Hepatocyte (in vitro differentiated cells): ENCODE measurements at places on chromosomes 12 and 14.

DNA sequence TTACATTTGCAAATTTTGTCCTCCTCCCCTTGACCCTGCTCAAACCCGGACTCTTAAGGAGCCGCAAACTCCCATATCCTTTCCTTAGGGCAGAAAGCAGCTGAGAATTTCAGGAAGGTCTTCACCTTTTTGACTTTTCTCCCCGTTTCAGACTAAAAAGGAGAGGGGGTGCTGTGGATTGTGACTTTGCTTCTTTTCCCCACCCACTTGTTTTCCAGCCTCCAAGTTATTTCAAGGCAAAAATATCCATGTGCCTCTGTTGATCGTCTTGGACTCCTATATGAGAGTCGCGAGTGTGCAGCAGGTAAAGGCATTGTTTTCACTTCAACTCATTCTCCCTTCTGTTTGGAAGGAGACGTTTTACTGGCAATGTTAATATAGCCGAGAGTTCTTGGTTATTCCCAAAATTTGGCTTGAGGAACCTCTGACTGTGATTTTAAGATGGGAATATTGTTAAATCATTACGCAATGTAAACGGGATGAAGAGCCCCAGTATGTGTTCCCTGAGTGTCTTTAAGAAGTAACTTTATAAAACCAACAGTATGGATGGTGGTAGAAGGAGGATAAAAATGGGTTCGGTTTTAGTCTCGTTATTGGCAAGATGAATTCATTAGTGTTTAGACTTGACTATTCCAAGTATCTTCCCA is 663 bp downstream of the LRRK2 start:
- no peak for DNase-seq

GRCh38 chr12:29228474-29229157 is 79.5 kb downstream of the FAR2 start:
- no peak for DNase-seq

DNA sequence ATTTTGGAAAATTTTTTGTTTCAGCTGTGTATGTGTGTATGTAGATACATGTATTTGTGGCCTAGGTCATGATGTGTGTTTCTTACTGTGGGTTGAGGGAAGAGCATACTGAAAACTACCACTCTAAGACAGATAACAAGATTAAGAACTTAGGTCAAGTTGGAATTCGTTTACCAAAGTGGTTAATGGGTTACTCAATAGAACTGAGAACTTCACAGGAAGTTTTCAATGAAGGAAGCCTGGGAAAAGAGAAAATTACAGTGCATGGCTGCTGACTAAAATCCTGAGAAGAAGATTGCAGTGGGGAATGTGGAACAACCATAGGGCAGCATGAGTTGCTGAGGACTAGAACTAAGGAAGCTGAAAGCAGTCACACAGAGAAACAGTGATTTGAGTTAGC is 21.4 kb upstream of the FOXG1 start:
- no peak for DNase-seq

DNA sequence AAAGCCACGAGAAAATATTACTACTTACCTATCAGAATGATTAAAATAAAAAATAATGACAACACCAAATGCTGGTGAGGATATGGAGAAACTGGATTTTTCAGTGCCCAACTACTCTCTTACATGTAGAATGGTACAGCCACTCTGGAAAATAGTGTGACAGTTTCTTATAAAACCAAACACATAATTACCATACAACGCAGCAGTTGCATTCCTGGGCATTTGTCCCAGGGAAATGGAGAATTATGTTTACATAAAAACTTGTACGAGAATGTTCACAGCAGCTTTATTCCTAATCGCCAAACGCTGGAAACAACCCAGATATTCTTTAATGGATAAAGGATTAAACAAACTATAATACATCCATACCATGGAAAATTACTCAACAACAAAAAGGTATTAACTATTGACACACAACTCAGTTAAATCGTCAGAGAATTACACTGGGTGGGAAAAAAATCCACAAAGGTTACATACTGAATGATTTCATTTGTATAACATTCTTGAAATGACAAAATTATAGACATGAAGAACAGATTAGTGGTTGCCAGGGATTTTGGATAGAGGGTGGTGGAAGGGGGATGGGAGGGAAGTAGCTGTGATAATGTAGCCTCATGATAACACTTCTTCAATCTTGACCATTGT is 35.4 kb downstream of the TAOK3 start:
- no peak for DNase-seq

DNA sequence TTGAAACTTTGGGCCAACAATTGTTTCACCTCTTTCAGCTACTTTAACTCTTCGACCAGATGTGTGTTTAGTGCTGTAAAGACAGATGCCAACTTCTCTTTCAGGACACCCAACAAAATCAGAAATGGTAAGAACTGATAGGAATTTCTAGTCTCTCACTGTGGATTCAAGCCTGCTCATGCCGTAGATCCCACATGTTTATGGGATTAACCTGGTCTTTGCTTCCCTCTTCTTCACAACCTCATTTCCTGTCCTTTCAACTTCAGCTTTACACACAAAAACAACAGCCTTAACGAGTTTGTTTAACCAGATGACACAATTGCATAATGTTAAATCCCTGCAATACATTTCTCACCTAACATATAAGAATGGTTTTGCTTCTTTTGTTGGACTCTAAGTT is 1031.9 kb upstream of the LRFN5 start:
- DNase-seq: no peak

GRCh38 chr12:2384029-2384386 is 331.2 kb downstream of the CACNA1C start:
- DNase-seq: no peak

DNA sequence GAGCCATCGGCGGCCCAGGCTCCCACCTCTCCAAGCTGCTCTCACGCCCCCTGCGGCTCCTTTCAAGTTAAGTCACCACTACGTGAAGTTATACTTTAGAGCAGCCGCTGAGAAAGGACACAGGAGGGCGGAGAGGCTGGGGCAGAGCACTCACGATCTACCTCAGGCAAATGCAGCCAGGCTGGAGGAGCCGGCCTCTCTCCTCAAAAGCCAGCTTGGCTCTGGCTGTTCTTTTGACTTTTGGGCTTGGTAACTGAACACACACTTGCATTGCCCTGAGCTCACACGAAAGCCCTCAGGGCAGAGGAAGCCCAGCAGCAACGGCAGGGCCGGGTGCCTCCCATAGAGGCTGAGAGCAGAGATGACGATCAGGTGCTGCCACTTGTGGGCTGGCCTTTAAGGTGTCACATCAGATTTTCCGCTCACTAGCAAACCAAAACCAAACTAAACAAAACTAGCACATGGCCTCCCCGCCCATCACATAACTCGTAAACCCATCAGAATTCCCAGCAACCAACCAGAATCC is 75.2 kb downstream of the PITPNM2 start:
- DNase-seq: peak; percentile 70

- DNase-seq: no peak
These were observed 270.6 kb downstream of the NAV3 start for GRCh38 chr12:78101113-78101876.

DNA sequence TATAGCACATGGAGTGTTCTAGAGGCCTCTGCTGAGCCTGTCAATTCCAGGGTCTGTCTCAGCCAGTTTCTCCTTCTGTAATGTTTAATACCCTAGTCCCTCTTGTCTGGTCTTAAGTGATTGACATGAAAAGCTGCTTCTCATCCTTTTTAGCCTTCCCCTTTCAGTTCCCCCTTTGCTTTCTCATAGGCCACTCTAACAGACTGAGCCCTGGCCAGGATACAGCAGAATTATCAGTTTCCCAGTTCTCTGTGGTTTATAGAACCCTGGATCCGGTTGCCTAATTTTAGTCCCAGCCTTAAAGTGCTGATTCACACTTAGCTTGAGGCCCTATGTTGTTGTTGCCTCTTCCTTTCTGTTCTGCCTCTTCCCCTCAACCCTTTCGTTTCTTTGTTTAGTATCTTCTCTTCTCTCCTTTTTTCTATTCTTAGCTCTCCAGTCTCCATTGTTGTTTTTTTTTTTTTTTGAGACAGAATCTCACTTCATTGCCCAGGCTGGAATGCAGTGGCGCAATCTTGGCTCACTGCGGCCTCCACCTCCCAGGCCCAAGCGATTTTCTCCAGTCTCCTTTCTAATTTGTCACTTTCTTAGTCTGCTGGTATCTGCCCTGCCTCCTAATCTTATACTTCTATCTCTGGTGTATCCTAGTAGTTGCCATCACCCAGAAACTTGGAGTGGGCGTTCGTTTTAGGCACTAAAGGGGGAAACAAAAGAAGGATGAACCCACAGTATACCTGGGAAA is 2.9 kb upstream of the BIN2 start:
- DNase-seq: no peak

DNA sequence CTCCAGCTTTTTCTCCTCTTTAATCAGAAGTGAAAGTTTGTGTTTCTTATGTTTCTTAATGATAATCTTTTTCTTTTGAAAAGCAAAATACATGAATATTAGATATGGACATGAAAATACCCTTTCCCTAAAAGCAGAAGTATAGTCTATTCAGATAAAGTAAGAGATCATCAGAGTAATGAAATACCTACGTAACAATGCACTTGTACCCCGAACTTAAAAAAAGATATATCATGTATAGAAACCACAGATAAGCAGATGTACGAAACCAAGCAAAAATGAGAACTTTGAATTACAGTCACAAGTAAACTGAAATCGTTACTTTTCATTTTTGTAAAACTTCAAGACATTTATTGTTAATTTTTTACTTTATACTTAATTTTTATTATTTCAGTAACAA is 1.5 kb upstream of the GPR65 start:
- no peak for DNase-seq

GRCh38 chr12:58224536-58225105 is 283.3 kb downstream of the ATP23 start:
- DNase-seq: no peak

DNA sequence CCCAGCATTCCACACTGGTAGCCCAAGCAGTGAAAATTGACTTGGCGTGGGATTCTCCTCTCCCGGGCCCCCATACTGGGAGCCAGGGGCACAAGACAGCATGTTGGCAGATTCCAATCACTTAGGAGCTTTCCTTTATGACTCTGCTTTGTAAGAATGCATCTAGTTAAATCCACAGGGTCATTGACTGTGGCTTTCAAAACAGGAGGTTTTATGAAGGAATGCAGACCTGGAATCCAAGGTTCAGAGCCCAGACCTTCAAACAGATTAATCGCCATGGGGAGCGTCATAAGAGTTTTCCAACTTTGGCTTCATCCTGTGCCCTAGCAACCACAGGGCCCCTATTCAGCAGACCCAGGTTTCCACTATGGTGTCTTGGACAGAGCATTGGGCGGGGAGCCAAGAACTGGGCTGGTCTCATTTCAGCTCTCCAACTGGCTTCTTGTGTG is 76.4 kb upstream of the RMST start:
- peak; percentile 48 for DNase-seq

DNA sequence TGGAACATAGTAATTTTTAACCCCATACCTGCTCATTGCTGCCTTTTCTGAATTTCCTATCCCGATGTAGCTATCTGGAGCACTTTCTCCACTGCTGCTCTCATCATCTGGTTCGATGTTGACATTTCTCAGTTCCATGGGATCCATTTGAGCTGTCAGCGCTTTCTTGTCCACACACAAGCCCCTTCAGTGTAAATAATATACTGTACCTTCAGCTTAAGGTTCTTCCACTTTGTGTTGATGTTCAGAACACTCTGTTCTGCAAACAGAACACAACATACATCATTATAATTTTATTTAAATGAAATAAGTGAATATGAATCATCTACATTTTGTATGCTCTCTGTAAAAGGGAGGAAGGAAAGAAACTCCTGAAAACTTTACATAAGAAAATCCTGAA is 32.9 kb downstream of the SLC38A4 start:
- no peak for DNase-seq
